ENCODE measurements at places on chromosomes 16 and 17.

DNA sequence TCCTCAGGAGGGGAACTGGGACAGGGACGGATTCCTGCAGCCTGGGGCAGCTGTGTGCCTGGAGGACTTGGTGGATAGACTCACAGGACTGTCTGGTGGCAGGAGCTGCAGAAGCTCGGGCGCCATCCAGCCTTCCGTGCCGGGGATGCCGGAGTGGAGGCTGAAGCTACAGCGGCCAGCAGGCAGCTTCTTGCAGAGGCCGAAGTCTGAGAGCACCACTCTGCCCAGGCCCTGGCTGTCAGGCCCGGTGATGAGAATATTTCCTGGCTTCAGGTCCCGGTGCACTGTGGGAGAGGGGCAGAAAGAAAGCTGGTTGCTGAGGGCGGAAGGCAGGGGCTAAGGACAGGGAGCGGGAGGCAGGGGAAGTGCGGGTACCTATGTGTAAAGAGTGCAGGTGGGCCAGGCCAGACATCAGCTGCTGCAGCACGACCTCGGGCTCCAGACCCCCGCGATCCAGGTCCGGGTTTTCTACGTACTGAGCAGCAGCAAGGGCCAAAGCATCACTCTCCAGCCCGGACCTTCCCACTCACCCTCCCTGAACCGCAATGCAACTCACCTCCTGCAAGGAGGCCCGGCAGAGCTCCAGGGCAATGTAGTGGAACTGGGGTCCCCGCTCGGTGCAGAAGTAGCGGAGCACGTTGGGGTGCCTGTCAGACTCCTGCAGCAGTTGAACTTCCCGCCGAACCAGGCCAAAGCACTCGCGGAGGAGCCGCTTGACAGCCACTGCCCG lies 16.1 kb downstream of the PLK1 start:
- no peak for DNase-seq

- DNase-seq = no peak
These were observed 5.2 kb downstream of the OMG start for GRCh38 chr17:31291820-31292219.

- no peak for DNase-seq
These were observed 33.2 kb downstream of the CYB5D2 start for GRCh38 chr17:4175921-4176807.

DNA sequence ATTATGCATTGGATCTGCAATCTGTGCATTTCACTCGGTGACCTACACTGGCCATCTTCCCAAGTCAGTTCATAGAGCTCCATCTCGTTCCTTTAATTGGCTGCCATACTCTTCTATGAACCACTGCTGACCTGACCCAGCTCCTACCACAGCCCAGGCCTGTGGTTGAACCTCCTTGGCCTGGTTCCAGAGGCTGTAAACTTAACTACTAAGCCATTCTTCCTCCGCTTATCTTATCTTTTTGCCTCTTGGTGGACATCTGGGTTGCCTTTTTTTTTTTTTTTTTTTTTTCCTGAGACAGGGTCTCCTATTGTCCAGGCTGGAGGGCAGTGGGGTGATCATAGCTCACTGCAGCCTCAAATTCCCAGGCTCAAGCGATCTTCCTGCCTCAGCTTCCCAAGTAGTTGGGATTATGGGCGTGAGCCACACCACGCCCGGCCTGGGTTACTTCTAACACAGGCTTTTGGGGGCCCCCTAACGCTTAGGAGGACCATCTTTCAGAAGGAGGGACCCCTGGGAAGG lies 18.3 kb downstream of the COQ7 start:
- no peak for DNase-seq

DNA sequence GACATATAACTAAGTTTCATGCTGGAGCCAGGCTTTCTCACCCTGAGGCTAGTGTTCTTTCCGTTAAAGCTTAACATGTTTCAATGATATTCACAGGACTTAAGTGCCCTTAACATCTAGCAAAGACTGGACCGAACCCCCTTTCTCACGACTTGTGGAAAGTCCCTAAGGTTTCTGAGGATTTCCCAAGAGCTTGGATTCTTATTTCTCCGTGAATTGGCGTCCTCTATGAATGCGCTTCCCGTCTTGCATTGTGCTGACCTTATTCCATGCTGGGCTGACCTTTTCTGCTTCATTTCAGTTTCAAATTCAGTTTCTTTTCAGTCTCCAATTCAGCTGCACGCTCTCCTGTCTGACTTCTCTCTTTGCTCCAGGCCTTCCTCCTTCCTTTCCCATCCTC lies 206.4 kb downstream of the HS3ST3A1 start:
- DNase-seq = no peak

- DNase-seq = no peak
These were observed 57.3 kb downstream of the ARHGAP17 start for GRCh38 chr16:24957887-24958286.

All from B cell (primary cell).